Right atrium auricular region (tissue), 2 donors: ENCODE measurements at places on chromosomes 4 and X.

DNA sequence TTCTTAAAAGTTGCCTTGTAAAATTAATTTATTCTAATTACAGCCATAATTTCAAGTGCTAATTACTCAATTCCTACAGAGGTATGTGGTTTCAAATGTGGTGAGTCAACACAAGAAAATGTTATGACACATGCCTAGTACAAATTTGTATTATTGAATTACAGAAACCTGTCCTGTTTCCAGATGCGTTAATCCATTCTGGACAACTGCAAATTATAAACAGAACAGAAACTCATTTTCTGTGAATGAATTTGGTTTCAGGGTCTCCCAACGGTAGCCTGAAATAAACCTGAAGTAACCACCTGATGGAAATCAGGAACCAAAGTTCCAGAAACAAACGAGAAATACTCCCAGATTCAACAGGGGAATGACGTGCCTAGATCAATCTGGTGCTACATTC, 328.6 kb upstream of the F9 start:
- no peak for DNase-seq

GRCh38 chrX:53253293-53254020, 27.9 kb downstream of the IQSEC2 start:
- no peak for DNase-seq

DNA sequence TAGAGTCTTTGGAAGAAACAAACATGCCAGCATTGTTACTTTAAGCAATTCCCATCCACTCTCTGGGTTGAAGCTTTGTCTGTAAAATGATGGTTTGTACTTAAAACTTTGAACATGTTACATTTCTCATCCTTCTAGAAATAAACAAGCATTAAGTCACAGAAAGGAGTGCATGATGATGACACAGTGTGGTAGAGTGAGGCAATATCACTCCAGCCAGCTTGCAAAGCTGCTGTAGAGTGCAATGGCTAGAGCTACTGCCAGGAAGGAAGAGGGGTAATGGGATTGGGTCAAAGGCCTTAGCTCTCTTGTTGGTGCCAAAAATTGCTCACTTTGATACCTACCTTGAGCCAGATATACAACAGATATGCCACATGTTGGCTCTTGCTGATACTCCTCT, 12.3 kb upstream of the ENOX2 start:
- DNase-seq = no peak

GRCh38 chr4:162485486-162485885, 321.7 kb upstream of the FSTL5 start:
- no peak for DNase-seq

DNA sequence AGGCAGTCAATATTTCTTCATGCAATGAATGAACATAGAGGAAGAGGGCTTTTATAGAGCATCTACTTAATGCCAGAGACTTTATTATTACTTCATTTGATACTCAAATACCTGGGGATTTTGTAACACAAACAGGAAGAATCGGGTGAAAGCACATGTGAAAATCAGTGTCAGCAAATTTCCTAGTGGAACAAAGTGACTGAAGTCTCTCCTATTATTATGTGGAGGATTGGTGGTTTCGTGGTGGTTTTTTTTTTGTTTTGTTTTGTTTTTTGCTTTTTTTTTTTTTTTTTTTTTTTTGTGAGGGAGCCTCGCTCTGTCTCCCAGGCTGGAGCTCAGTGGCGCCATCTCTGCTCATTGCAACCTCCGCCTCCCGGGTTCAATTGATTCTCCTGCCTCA, 207.0 kb downstream of the RRAGB start:
- no peak for DNase-seq

DNA sequence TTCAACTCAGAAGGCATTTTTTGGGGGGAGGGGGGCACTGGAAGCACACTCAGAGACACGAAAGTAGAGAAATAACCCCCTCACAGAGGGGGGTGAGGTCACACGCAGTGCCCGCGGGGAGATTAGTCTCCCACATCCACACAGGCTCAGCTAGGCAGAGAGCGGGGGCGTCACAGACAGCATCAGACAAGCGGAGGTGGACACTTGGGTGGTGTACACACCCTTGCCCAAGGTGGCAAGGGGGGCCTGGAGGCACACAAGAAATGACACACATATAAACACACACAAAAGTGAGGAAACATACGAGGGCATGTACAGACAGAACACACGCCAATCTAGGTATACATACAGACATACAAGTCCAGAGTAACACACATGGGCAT, 637 bp upstream of the SYN1 start:
- DNase-seq = no peak

DNA sequence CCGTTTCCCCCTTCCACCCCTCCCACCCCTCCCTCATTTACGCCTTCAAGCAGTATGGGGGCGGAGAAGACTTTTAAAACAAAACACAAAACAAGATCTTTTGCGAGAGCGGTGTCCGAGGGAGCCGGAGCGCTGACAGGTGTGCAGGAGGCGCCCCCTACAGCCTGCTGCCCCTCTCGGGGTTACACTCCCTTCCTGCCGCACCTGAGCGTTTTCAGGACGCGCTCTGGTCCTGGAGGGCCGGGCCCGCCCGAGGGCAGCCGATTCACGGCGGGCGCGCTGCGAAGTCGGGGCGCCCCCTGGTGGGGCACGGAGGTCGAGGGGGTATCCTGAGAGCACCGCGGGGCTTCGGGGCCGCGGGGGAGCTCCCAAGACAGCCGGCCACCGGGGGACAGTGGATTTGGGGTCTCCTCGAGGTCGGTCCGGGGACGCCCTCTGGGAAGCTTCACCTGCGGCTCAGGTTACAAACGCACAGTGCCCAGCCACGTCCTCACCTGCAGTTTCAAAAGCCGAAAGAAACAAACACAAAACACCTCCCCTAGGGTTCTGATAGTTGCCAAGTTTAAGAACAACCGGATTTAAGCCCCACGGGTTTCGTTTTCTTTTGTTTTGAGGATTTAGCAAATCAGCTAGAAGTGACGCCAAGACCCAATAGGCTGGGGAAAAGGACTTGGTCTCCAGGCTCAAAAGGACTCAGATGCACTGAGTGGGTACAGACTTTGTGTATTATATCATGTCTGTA, 8.0 kb upstream of the NEUROG2 start:
- DNase-seq = no peak

DNA sequence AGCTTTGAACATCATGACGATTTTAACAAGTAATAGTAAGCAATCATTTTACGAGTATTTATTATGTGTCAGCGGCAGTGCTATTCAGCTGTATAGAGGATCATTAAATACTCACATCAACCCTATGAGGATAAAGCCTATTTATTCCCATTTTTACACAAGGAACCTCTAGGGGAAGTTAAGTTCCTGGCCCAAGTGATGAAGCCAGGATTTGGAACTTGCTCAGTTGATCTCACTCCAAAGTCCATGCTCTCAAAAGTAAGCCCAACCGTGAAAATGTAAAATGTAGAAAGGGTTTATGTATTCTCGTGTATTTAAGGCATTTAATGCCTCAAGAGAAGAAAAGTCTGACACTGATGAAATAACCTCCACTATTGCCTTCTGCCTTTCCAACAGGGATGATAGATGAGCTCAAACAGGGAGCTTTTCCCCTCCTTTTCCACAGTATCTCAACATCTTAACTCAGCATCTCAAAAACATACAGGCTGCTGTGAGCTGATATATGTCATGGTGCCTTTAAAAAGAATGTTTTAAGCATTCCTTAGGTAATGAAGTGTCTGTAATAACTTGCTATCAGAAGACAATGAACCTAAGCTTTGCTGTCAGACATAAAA, 35.0 kb upstream of the PLA2G12A start:
- DNase-seq = no peak
